Upper lobe of right lung (tissue), 1 donor: ENCODE measurements at places on chromosomes 16 and 17. TPM values are rescaled to one million over a fixed set of nuclear protein-coding genes. Genes with fewer than 3 reads are reported as not detected.

- H3K36me3 ChIP-seq, result no peaks in the 10 kb centered on the region
- no peak for DNase-seq
- H3K4me1 ChIP-seq, result no peaks in the 10 kb centered on the region
- no peak overlapping the region for H3K4me3 ChIP-seq
- H3K27me3 ChIP-seq, result no peaks in the 10 kb centered on the region
These were observed 1469.8 kb downstream of the CDH11 start for GRCh38 chr16:63652091-63652490.

IGFBP4 gene
- 381 TPM for total RNA-seq

- H3K4me1 ChIP-seq, result peaks cover 19% of the 10 kb centered on the region
- no peaks in the 10 kb centered on the region for H3K27me3 ChIP-seq
- peak overlapping the region; percentile 1 for H3K4me3 ChIP-seq
- H3K36me3 ChIP-seq, result no peaks in the 10 kb centered on the region
- no peak overlapping the region for H3K27ac ChIP-seq
These were observed 248.6 kb downstream of the FTO start for GRCh38 chr16:53952215-53953208.

DNA sequence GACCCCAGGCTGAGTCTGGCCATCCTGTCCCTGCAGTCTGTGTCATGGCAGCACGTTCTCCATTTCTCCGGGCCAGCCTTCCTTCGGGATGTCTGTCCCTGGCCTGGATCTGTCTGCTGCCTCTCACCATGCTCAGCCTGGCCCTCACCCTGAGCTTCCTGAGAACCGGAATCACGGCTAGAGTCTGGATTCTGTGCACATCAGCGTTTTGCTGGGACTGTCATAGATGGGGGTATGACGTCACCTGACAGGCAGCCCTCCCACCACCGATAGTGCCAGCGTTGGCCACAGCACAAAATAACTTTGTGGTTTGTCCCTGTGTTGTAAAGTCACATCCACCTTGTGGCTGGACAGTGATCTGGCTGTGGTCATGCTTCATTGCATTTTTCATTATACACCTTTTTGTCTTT, 59.2 kb downstream of the B9D1 start:
- H3K4me3 ChIP-seq, result no peak overlapping the region
- peak; percentile 53 for DNase-seq
- H3K4me1 ChIP-seq, result peaks cover 55% of the 10 kb centered on the region

CTRL gene
- total RNA-seq, result 0.96 TPM

GRCh38 chr17:72516772-72517399, 396.1 kb downstream of the SOX9 start:
- H3K4me3 ChIP-seq, result no peak overlapping the region
- H3K27ac ChIP-seq, result no peak overlapping the region
- no peak for DNase-seq

DNA sequence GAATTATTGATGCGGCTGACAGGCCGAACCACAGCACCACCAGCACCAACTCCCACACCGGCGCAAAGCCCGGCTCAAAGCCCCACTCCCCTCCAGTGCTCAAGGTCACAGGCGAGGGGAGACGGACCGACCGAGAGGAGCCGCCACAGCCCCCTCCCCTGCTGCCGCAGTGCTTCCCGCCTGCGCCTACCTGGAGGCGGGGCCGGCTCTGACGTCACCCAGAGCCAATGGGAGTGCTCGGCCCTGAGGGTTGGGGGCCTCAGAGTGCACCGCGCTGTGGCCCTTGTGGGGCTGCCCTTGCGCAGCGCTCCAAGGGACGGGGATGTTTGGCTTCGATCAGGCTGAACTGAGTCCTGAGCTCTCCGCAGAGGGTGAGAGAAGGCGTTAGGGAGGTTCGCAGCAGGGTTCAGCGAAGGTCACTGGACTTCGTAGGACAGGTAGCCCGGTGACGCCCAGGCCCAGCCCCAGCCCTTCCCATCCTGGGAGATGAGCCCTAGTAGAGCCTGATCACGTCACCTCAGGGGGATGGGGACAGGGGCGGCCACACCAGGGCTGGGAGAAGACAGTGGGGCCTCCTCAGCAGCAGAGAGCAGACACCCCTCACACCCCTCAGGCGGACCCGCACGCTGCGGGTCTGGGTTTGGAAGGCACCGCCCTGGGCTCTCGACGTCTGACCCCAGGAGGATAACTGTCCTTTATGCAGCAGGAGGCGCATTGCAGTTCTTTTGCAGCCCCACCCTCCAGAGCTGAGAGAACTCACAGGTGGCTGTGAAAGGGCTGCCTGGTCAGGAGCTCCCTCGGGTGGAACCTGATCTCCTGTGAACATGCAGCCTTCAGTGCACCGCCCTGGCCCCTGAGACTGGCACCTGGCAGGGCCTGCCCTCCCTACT, 1.5 kb downstream of the NDRG4 start:
- peak; percentile 65 for DNase-seq
- H3K36me3 ChIP-seq, result no peaks in the 10 kb centered on the region
- H3K27ac ChIP-seq, result no peak overlapping the region
- H3K27me3 ChIP-seq, result peaks cover 34% of the 10 kb centered on the region
- peaks cover 4% of the 10 kb centered on the region for H3K4me1 ChIP-seq

GGT6 gene
- total RNA-seq, result 5.6 TPM

DNA sequence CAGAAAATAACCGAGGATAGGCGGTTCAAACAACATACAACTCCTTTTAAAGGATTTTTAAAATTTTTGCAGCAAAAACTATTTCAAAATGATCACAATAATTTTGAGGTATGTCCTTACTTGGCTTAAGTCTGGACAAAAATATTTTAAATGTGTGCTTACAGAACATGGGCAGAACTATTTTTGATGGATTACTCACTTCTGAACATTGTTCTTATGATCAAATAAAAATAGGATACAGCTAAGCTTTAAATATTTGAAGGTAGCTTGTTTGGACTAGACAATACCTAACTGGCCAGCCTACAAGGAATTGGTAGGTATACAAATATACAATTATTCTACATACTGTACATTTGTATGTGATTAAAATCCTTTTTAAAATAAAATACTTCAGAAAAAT, 14.3 kb upstream of the INTS2 start:
- DNase-seq, result no peak
- H3K27me3 ChIP-seq, result no peaks in the 10 kb centered on the region
- H3K36me3 ChIP-seq, result peaks cover 45% of the 10 kb centered on the region
- H3K27ac ChIP-seq, result no peak overlapping the region

MYH2 gene
- 1.0 TPM for total RNA-seq

ADCY9 gene
- total RNA-seq, result 49.6 TPM

DNA sequence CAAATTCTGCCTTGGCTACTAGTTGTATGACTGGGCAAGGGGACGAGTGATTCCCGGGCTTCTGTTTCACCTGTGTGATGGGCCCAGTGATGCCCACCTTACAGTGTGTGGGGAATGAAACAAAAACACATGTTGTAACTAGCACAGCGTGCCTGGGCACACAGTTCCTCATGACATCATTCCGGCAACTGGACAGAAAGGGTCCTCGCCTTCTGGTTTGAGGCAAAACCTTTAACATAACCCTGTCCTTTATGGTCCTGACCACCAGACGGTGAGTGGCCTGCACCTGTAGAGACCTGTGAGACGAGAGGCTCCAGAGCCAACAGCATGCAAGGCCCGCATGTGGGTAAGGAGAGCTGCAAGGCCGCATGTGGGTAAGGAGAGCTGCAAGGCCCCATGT, 7.7 kb upstream of the SLC38A8 start:
- peaks cover 51% of the 10 kb centered on the region for H3K36me3 ChIP-seq
- H3K27me3 ChIP-seq, result no peaks in the 10 kb centered on the region
- DNase-seq, result peak; percentile 19

DNA sequence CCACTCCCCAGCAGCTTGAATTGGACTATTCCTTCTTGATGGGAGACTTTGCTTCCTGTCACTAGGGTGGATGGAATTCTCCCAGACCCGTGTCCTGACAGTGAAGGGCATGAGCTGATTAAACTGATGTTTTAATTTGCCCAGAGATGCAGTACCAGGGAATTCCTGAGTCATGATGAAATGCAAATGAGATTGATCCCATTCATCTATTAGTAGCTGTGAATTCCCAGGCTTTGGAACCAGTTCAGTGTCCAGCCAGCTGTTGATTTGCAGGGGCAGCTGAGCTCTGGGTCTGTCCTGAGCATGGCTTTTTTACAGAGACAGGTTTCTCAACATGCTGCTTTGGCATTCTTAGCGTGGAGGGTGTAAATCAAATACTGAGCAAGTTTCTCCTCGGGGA, 157.9 kb downstream of the PITPNC1 start:
- DNase-seq, result no peak
- H3K27ac ChIP-seq, result no peak overlapping the region
- H3K4me1 ChIP-seq, result peaks cover 9% of the 10 kb centered on the region
- no peaks in the 10 kb centered on the region for H3K36me3 ChIP-seq
- H3K27me3 ChIP-seq, result no peaks in the 10 kb centered on the region

- no peaks in the 10 kb centered on the region for H3K36me3 ChIP-seq
- peaks cover 16% of the 10 kb centered on the region for H3K4me1 ChIP-seq
- no peak for DNase-seq
- H3K27me3 ChIP-seq, result no peaks in the 10 kb centered on the region
- H3K27ac ChIP-seq, result peak overlapping the region; percentile 37
- no peak overlapping the region for H3K4me3 ChIP-seq
These were observed 8.7 kb upstream of the CAVIN1 start for GRCh38 chr17:42431758-42432161.

DNA sequence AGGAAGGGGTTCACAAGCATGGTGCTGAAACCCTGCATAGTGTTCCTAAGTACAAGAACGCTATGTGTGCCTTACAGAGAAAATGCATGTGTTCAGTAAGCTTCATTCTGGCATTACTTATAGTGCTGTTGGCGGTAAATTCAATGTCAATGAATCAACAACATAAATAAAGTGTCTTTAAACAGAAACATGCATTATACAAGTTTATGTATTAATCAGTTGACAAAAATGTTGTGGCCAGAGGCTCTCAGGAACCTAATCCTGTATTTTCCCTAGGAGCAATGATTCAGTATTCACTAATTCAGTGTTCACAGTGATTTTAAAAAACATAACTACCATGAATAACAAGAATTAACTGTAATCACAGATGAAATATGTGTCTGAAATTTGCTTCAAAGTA, 47.1 kb upstream of the MYOCD start:
- no peak overlapping the region for H3K4me3 ChIP-seq
- H3K27ac ChIP-seq, result no peak overlapping the region
- no peaks in the 10 kb centered on the region for H3K4me1 ChIP-seq
- no peaks in the 10 kb centered on the region for H3K27me3 ChIP-seq
- DNase-seq, result no peak

DNA sequence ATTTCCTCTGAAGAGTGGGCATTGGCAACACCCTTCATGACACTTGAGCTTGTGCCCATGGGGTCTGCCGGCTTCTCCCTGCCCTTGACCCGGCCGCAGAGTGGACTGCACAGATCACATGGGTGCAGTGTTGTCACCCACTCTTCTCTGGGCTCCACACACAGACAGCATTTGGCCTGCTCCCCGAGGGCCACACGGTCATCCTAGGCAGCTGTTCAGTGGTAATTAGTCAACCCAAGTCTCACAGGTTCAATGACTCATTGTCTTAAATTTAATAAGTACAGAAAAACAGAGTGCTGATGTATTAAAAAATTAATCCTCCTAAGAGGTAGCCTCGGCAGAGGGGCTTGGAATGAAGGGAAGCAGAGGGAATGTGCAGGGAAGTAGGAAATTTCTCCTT, 204.8 kb downstream of the MSI2 start:
- H3K4me3 ChIP-seq, result no peak overlapping the region
- H3K27me3 ChIP-seq, result no peaks in the 10 kb centered on the region

MPP3 gene
- total RNA-seq, result 28.6 TPM

DNA sequence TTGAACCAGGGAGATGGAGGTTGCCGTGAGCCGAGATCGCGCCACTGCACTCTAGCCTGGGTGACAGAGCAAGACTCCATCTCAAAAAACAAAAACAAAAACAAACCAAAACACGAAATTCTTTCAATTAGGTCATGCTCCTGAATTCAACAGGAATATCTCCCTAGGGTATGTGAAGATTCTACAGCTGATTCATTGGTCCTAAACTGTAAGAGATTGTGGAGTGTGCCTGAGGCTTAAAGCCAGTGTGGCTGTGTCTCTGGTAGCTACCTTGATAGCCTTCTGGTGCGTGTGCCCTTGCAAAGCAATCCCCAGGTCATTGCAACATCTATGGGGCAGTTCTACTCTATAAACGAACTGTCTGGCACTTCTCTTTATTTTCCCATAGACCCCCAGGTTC, 48.4 kb downstream of the USP43 start:
- DNase-seq, result no peak
- H3K36me3 ChIP-seq, result no peaks in the 10 kb centered on the region
- no peaks in the 10 kb centered on the region for H3K27me3 ChIP-seq
- H3K4me3 ChIP-seq, result no peak overlapping the region

DNA sequence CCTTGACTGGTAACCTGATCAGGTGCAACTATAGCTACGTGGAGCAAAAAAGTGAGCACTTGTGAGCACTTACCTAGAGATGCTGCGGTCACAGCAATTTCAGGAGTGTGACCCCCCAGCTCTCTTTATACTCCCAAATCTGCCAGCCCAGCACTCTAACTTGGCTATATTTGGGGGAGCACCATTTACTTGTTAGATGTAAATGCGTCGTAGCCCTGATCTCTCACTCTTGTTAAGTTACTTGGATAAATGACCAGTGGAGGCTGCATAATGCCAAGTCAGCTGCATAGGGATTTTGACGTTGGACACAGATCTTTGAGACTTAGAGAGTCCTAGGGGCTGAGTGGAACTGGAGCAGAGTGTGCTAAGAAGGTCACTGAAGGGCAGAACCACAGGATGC, at the start of gene MYH13:
Gene MYH13, minus strand, starts transcription at position 101 of the 400 bp plus-strand sequence. CDS start 8,476 bp downstream, outside the sequence.
- no peak for DNase-seq
- H3K27ac ChIP-seq, result no peak within 1 kb of the TSS
- H3K4me3 ChIP-seq, result no peak within 1 kb of the TSS
- no peaks in the 10 kb centered on the region for H3K36me3 ChIP-seq

GRCh38 chr16:77584205-77584859, 138.0 kb upstream of the NUDT7 start:
- H3K27ac ChIP-seq, result no peak overlapping the region
- no peaks in the 10 kb centered on the region for H3K27me3 ChIP-seq
- peaks cover 4% of the 10 kb centered on the region for H3K4me1 ChIP-seq
- no peaks in the 10 kb centered on the region for H3K36me3 ChIP-seq

HAS3 gene
- total RNA-seq, result 8.2 TPM

DNA sequence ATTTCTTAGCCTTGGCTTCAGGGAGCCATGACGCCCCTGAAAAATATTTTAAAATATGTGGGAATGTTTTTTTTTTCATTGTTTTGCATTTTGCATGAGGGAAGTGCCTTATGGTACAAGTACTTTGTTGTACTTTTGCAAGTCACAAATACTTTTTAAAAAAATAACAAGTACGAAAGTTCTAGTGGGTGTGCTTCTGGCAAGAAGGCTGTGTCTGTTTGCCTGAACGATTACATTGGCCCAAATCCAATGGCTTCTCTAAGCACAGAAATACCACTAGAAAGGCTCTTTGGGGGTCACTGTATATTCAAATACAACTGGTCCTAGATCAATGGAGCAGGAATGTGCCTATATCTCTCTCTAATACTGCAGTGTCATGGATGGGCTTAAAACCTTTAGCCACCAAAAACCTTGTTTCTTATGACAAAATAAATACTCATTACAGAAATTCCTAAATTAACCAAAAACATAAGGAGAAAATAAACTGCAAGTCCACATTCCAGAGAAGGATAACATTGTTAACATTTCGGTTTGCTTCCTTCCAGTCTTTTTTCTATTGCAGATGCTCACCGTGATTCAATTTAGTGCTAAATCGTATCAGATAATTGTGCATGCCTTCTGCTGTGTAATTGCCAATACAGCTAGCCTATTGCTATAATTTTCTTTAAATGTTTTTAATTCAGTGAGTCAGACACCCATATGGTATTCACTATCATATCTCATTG, 97.4 kb downstream of the VAT1L start:
- H3K27me3 ChIP-seq, result no peaks in the 10 kb centered on the region
- no peaks in the 10 kb centered on the region for H3K36me3 ChIP-seq
- DNase-seq, result no peak
- H3K4me1 ChIP-seq, result no peaks in the 10 kb centered on the region
- no peak overlapping the region for H3K4me3 ChIP-seq

CSF3 gene
- total RNA-seq, result 1.2 TPM

- DNase-seq, result peak; percentile 34
- H3K27me3 ChIP-seq, result peaks cover 15% of the 10 kb centered on the region
- H3K36me3 ChIP-seq, result no peaks in the 10 kb centered on the region
These were observed 42.6 kb upstream of the RPL38 start for GRCh38 chr17:74160656-74161502.
